Eye (tissue), 1 donor: ENCODE measurements at places on chromosomes 5 and 9.

DNA sequence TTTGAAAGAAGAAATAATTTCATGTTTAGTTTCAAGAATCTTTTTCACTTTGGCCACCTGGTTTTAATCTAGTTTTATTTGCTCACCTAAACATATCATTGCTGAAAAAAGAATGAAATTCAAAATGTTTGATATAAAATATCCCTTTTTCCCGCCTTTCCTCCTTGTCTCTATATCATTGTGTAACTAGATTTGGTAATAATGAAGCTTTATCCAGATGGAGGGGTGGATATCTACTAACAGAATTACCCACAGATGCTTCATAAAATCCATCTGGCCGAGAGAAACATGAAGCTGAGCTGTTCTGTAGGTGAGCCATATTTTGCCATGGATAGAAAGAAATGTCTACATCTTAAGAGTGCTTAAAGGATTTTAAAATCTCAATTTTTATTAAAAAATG is 214.7 kb downstream of the ICE1 start:
- DNase-seq, result no peak

- DNase-seq, result no peak
Observed at GRCh38 chr5:52668544-52669185, 119.1 kb upstream of the ITGA1 start.

DNA sequence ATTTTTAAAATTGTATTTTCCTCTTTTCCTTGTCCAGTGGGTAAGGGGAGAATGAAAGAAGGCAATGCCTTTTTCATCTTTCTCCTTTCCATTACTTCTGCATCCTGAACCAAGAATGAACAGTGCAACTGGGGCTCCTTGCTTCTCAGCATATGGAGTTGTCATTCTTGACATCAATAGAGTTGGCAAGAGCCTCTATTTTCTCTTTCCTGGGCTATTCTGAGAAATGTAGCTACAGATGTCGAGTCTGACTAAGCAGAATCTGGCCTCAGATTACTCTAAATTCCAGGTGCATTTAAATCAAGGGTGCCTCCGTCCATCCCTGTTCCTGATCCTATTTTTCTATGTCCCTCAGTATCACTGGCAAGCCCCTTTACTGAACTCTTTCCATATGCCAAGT is 244.8 kb downstream of the GLIS3 start:
- no peak for DNase-seq

GRCh38 chr9:94865582-94866452 is 139.3 kb downstream of the AOPEP start:
- peak; percentile 79 for DNase-seq
